ENCODE measurements at places on chromosomes 4 and X.

- DNase-seq, result no peak
These were observed 175.6 kb upstream of the ARX start for GRCh38 chrX:25191403-25191802.

- no peak for DNase-seq
These were observed 163.5 kb downstream of the MGST2 start for GRCh38 chr4:139828966-139829664.

DNA sequence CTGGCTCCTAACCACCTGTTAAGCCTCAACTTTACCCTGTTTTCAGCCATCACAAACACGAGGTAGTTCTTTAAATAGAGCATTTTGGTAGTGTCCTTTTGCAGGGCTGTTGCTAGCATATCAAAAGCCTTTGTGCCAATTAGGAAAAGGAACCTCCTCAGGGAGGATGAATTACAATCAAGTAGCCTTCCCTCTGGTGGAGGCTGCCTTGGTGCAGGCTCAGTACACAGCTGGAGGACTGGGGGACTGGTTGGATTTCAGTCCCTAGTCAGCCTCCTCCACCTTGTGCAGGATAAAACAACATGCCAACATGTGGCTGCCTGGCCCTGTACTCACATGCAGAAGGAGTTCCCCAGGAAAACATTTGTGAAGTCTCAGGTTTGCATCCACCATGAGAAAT, 53.1 kb downstream of the RASGEF1B start:
- no peak for DNase-seq

- DNase-seq, result no peak
These were observed 56.8 kb downstream of the TAPT1 start for GRCh38 chr4:16169490-16169889.

GRCh38 chr4:108094923-108095482, 73.7 kb downstream of the LEF1 start:
- DNase-seq, result no peak

- DNase-seq, result no peak
These were observed 29.9 kb downstream of the XG start for GRCh38 chrX:2781698-2782097.

GRCh38 chr4:73066928-73067327, 2.6 kb downstream of the COX18 start:
- no peak for DNase-seq

GRCh38 chr4:113835005-113835404, 73.5 kb upstream of the CAMK2D start:
- DNase-seq, result no peak

GRCh38 chr4:7909463-7910262, 30.0 kb downstream of the AFAP1 start:
- DNase-seq, result no peak

- DNase-seq, result no peak
These were observed 273.2 kb downstream of the IL15 start for GRCh38 chr4:141909541-141909940.

DNA sequence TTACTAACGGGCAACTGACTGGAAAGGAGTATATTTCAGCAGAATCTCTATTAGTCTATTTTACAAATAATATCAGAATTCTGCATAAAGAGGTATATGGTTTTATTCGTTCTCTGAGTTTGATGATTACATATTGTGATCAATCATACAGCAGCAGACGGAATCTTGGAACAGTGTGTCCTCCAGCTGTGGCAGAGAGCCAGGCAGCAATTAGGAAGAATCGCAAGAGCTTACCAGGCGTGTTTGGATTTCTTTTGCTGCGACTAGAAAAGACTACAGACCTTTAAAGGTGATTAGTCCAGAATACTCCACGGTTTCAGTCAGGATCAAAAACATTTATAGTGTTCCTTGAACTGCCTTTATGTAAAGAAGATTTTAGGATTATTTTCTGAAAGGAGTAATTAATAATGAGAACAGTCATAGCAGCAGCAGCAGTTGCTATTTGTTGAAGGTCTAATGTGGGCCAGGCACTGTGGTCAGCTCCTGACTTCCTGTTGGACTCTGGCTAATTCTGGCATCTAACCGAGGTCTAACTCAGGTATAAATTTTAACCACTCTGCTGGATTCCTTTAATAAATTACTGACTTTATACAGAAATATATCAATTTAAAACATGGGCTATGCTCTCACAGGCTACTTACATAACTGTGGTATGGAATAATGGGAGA, 225.3 kb upstream of the CXorf66 start:
- DNase-seq, result no peak

DNA sequence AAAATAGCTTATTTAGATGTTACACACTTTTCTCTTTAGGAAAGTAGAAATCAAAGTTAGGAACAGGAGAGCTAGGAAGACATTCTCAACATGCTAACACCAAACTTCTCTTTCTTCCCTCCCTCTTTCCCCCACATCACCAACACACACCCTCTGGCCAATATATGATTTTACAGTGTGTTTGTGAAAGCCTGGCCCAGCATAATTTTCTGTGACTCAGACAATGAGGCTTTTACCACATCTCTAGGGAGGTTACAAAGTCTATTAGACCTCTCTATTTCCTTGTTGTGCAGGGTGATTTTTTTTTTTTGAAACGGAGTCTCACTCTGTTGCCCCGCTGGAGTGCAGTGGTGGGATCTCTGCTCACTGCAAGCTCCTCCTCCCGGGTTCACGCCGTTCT, 189.9 kb downstream of the AASDH start:
- no peak for DNase-seq

GRCh38 chrX:154728431-154729190, 22.3 kb downstream of the GAB3 start:
- no peak for DNase-seq

- DNase-seq, result no peak
These were observed 228.2 kb downstream of the FRMPD4 start for GRCh38 chrX:12366440-12366839.

DNA sequence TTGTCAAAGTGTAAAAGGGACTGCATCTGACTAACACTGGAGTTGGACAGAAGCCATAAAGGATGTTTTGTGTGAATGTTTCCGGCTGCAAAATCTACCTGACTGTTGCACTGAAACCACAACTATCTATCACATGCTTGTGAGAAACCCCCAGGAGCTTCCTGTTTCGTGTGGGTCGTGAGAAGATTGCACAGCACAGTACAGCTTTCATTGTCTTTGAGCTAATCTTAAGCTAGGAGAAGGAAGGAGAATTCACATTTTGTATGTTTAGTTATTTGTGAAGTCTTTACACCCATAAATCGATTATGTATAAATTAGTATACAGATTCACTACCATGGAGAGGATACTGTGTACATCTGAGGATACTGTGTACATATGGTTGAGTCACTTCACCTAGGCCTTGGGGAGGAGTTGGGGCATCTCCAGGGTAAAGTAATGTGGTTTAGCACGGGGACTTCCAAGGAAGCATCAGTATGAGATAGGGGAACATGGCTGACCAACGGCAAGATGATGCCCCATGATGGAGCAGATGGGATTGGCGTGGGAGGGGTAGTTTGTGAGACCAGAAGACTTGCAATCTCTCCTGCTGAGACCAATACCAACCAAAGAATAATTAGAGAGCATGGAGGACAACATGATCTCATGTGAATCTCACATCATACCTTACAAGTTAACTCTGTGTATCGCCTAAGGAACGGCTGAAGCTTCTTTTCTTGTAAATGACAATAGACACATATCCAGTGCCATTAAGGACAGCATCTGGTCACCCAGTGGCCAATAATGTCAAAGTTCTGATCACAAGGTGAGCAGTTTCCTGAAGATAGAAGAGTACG, 43.1 kb upstream of the FAM9C start:
- peak; percentile 37 for DNase-seq

- DNase-seq, result no peak
These were observed 11.8 kb upstream of the MAN2B2 start for GRCh38 chr4:6562931-6563901.

- DNase-seq, result no peak
These were observed 28.4 kb downstream of the GUCY1B1 start for GRCh38 chr4:155787113-155787710.

DNA sequence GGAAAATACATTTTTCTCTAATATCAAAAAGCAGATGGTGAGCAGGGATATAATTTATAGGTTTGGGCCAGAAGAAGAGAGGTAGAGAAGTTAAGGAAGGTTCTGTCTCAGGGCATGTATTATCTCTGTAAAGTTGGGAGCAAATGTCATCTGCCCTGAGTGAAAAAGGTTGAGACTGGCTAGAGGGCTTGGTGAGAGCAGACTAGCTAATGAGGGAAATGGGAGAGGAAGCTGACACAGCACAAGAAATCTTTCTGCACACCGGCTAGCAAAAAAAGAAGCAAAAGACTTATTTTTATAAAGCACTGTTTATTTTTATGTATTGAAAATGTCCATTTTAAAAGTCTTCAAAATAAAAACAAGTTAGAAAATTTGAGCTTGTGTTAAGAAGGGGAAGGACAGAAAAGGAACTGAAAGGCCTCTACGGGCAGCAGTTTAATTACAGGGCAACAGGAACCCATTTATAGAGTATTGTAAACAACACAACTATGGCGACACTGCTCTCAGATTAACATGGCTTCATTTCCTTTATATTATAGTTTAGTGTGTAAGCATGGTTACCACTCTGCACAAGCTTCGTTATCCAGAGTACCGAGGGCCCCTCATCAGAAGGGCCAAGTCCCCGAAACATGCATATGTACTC, 17.4 kb downstream of the CD40LG start:
- DNase-seq, result no peak

GRCh38 chr4:138636781-138637180, 378.8 kb upstream of the NOCT start:
- no peak for DNase-seq

DNA sequence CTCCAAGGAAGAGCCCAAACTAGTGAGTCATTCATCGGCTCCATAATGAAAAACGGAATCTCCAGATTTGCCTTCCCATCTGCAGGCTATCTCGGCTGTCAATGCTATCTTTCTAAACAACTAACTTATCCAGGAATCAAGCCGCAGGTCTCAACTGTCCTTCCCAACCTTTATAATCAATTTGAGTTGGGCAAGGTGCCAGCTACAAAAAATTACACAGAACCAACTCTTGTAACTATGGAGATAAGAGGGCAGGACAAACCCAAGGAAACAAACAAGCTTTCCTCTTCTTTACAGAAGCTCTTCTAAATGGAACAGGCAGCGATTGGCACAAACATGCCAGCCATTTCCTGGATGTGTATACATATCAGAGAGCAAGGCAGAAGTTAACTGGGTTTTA, 61.2 kb upstream of the RAI2 start:
- DNase-seq, result no peak

DNA sequence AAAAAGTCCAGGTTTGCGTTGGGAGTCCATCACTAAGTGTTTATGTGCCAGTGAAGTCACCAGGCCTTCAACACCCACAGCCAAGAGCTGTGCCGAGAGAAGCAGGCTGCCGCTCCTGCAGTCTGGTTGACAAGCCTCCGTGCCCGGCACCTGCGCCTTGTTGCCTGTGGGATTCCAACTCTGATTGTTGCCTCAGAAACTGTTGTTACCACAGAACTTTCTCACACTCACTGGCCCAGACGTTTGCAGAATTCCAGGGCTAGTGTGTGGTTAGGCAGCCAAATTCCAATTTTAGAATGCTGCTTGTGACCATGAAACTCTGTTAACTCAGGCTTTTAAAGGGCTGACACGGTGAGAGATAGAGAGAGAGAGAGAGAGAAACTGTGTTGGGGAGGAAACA, 119.5 kb upstream of the LIMCH1 start:
- no peak for DNase-seq

DNA sequence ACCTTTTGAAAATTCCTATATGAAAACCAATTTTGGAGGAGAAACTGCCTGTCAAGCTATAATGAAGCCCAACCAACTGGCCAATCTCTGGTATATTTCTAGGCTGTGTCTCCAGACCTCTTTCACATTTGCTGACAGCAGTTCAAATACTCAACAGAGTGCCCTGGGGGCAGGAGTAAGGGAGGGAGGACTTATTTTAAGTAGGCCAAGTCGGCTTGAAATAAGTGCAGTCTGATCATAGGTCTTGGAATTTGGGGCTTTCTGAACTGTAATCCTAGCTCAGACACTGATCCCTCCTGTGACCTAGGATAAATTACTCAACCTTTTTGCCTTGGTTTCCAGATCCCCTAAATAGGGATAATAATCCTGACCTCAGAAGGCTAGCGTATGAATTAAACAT, 59.4 kb upstream of the SLC7A11 start:
- DNase-seq, result no peak

DNA sequence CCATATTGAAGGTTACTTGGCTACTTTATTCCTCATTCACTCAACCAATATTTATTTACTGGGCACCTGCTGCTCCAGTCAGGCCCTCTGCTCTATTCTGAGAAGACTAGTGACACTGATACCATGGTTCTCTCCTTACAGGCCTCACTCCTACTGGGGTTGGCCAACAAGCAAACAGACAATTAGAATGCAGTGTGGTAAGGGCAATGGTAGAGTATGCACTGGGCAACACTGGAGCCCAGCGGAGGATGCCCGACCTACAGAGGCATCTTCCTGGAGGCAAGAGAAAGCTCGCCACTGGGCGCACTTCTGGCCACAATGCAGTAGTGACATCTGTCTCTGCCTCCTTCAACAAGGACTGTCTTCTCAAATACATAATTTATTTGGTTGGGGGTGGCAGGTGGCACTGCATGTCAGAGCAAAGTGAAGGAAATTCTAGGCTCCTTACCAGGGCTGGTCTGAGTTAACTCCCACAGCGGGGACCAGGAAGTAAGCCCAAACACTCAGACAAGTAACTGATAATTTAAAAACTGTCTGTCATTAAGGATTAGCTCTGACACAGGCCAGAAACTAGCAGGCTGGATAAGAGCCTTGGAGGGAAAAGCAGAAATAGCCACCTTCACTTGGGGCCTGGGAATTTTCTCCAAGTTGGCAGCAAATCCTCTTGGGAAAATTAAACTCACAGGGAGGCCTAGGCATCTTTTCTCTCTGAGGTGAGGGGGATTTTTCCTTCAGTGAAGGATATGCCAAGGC, 150.7 kb upstream of the EOLA2 start:
- no peak for DNase-seq

- DNase-seq, result no peak
These were observed 151.0 kb upstream of the PPARGC1A start for GRCh38 chr4:24040811-24041210.

DNA sequence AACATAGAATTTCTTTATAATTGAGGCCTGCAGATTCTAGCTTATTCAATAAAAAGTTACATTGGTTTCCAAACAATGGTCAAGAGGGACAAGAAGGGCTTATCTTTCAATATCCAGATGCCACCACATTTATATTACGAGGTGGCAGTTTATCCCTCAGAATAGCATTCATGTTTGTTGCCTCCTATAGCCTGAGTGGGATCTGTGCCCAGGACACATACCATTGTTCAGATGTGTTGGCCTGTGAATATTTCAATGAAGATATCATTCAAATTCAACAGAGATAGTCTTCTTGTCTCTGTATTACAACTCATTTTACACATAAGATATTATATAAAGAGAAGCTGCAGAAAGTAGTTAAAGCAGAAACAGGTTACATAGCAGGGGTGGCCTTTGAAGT, 20.5 kb downstream of the GLRB start:
- DNase-seq, result no peak

GRCh38 chr4:151004222-151004621, 10.9 kb downstream of the LRBA start:
- no peak for DNase-seq

- no peak for DNase-seq
These were observed 320.1 kb upstream of the NDST4 start for GRCh38 chr4:115433491-115433890.

- no peak for DNase-seq
These were observed 172.0 kb downstream of the FSTL5 start for GRCh38 chr4:161991811-161992210.

All from activated CD4-positive, CD25-positive, alpha-beta regulatory T cell (primary cell).